ENCODE measurements at places on chromosomes 12 and 14.

DNA sequence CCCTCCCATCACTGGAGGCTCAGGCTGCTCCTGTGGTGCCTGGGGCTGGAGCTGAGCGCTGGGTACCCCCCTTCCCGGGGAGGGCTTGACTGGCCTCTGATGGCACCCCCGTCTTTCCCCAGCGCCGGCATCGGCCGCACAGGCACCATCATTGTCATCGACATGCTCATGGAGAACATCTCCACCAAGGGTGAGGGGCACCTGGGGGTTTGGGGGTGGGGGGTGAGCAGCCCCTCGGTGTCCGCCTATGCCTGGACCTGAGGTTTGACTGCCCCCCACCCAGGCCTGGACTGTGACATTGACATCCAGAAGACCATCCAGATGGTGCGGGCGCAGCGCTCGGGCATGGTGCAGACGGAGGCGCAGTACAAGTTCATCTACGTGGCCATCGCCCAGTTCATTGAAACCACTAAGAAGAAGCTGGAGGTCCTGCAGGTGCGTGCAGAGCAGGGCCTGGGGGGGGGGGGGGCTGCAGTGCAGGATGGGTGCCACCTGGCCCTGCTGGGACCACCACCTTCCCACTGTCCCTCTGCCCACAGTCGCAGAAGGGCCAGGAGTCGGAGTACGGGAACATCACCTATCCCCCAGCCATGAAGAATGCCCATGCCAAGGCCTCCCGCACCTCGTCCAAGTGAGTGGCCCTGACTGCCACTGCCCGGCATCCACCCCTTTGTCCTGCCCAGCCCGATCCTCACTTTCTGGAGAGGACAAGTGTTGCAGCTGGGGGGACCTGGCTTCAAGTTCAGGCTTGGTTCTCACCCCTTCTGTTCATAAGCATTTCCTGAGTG lies 8.8 kb downstream of the PTPN6 start:
- no peak for DNase-seq

DNA sequence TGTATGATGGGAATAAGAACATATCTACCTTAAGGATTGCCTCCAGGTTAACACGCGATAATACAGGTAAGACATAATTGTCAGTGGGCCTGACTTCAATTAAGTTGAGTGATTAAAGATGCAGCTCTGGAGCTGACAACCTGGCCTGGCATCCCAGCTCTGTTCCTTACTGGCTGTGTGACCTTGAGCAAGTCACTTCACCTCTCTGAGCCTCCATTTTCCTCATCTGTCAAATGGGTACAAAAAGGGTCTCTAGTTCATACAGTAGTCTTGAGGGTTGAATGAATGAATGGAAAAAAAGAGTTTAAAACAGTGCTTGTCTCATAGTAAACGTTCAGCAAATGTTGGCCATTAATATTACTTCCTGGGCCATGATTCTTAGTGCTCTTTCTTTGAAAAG lies 213.9 kb downstream of the PHETA1 start:
- DNase-seq: no peak

- no peak for DNase-seq
These were observed 2.2 kb downstream of the KLRB1 start for GRCh38 chr12:9605483-9605882.

- no peak for DNase-seq
These were observed 9.9 kb upstream of the GOLGA3 start for GRCh38 chr12:132838410-132839080.

DNA sequence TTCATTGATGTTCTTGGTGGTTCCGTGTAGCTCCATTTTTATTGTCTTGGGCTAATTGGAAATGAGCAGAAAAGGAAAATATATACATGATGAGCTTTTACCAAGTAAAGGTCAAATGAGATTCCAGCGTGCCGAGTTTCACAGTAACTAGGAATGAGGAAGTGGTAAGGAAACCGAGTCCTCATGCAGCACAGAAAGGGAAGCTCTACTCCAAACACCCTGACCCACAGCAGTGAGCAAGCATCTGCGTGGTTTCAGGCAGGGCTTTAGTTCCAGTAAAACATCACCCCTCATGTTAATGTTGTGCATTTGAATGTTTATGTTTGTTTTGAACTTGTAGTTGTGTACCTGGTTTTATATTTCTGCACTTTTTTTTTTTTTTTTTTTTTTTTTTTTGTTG lies 208.0 kb downstream of the SLC41A2 start:
- peak; percentile 91 for DNase-seq

GRCh38 chr14:61416591-61416990 lies 95.2 kb downstream of the PRKCH start:
- peak; percentile 41 for DNase-seq

DNA sequence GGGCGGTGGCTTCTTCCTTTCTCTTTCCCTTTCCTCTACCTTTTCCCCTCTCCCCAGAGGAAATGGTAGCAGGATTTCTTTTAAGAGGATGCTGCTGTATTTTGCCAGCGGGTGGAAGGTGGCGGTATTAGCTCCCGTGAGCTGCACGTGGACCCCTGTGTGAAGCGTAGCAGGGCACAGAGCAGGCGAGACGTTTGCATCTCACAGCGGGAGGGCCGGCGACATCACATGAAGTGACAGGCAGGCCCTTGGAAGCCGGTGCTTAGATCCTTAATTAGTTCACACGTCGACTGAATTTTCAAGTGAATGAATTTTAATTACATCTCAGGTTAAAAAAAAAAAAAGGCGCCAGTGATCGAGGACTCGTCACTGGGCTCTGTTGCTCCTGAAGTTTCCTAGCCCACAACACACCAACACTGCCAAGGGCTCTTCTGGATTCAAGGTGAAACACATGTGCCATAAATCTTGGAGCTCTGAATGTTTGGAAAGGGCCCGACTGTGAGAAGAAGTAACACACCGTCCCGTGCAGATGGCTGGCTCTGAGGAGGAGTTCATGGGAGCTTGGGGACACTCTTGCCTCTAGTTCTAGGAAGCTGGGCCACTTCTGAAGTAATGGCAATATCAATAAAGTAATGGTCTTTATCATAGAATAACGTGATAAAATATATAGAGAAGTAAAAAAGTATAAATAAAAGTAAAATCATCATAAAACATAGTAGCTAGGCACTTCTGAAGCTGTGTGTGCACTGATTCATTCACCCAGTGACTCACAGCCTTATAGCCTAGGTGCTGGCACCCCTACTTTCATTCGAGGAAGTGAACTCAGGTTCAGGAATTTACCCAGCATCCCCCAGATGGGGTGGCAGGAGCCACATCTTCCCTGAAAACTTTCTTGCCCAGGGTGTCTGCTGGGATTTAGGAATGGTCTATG lies 75.3 kb downstream of the AACS start:
- no peak for DNase-seq

DNA sequence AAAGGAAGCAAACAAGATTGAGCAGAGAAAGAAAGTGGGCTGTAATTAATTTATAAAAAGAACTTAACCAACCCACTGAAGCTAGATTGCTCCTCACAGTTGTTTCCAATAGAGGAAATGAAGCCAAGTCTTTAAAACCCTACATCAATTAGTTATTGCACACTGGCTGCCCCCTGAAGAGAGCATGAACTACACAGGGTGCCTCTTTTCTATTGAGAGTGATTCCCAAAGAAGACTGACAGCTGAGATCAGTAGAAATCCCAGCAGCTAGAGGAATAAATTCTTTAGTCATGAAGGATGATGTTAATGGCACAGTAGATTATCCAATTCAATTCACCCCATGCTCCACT lies 8.6 kb upstream of the USP15 start:
- DNase-seq: no peak

GRCh38 chr12:94427501-94428381 lies 31.9 kb downstream of the CEP83 start:
- DNase-seq: no peak

Measured in inflammatory macrophage treated with lipopolysaccharide for 4 hours (primary cell).